ENCODE measurements at places on chromosomes 13 and 19.

DNA sequence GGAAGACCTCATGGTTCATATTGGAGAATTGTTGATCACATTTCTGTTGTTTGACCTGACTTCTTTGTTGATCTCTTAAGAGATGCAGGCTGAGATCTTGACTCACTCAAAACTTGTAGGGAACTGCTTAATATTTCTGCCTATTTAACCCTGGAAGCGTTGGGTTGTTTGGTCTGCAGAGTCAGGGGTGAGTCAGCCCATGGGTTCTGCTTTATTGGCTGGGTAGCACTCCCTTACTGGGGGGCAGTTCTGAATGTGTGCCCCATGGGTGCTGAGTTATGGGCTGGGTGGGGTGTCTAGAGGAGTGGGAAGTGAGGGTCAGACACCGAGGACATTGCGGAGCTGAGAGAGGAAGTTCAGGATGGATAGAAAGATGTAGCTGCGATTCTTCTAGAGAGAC lies 87.9 kb downstream of the LRCH1 start:
- no peak for DNase-seq

DNA sequence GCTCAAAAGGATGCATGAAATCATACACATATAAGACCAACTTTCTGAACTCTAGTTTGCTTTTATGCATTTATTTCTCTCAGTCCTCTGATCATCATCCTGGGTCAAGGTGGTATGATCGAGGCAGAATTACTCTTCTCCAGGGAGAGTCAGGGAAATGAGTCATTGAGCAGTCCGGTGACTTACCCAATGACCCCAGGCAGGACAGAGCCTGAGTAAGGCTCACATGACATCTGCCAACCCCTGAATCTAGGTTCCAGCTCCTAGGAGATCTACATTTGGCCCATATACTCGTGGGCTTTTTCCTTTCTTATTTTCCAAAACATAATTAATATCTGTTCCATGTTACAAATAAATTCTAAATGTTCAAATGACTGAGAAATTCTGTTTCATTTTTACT lies 502.3 kb downstream of the FOXO1 start:
- no peak for DNase-seq

- DNase-seq, result no peak
Measured at GRCh38 chr13:25777509-25777908, 274.3 kb downstream of the SHISA2 start.

GRCh38 chr19:7930765-7931164 lies 4.8 kb upstream of the CTXN1 start:
- DNase-seq, result no peak

GRCh38 chr13:94640721-94641120 lies 39.1 kb downstream of the GPR180 start:
- DNase-seq, result no peak

DNA sequence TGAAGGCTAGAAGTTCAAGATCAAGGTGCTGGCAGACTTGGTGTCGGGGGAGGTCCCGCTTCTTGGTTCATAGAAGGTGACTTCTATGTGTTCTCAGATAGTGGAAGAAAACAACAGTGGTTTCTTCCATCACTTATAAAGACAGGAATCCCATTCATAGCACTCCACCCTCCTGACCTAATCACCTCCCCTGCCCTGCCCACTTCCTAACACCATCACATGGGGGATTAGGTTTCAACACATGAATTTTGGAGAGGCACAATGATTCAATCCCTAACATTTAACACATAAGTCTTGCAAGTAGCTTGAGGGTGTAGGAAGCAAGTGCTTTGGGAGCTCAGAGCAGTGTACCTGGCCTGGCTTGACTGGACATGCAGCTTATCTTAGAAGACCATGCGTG lies 142.8 kb upstream of the TSHZ3 start:
- no peak for DNase-seq

DNA sequence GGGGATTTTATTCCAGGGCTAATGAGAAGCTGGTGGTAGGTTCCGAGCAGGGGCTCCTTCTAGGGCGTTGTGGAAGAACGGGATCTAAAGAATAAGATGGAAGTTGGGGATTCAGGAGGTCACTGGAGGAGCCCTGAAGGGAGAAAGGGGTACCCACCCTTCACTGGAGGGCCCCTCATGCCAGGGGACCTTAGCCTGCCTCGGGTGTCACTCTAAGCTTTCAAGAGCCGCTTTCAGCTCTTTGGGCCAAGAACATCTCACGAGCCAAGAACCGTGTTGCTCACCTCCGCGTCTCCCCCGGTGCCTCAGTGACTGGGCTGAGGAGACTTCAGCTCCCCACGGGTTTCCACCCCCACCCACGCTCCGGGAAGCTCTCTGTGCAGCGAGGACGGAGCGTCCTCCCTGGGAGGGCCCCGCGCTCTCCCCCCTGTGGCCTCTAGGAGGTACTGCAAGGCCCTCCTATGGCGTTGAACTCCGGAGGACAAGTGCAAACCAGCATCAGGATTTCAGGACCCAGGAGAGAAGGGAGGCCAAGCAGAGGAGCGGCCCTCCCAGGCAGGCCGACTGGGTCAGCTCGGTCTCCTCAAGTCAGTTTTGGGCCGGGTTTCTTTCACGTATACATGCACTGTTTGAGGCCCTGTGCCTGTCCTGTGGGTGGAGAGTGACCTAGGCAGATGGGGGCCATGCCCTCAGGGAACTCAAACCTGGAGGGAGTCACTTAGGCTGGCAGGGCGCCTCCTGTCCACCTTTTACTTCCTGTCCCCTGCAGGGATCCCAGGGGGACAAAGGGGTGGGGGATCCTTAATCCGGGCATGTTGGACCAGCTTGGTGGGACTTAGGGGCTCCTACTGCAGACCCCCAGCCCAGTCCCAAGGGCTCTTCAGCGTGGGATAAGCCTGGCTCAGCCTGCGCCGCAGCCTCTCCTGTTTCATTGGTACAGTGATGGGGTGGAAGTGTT lies 5.1 kb upstream of the KRTDAP start:
- DNase-seq, result no peak

DNA sequence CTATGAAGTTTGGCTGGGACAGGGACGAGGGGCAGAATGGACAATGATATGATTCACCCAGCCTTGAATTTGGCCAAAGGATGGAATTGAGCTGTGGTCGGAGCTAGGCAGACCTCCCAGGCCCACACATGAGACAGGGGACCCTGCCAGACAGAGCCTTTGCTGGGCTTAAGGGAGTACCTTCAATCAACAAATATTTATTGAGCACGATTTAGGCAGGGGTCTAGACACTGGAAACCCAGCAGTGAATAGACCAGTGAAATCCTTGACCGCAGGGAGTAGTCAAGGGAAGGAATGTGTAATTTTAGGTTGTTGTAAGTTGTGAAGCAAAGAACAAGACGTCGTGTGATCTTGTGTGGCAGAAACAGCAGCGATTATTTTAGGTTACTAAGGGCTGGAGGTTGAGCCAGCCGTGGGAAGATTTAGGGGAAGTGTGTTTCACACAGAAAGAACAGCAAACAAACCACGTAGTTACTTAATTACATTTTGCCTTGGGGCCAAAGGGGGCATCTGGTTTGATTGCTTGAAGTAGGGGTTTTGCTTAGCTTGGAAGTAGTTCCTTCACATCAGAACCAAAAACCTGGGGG lies 16.9 kb upstream of the AP1M2 start:
- no peak for DNase-seq

DNA sequence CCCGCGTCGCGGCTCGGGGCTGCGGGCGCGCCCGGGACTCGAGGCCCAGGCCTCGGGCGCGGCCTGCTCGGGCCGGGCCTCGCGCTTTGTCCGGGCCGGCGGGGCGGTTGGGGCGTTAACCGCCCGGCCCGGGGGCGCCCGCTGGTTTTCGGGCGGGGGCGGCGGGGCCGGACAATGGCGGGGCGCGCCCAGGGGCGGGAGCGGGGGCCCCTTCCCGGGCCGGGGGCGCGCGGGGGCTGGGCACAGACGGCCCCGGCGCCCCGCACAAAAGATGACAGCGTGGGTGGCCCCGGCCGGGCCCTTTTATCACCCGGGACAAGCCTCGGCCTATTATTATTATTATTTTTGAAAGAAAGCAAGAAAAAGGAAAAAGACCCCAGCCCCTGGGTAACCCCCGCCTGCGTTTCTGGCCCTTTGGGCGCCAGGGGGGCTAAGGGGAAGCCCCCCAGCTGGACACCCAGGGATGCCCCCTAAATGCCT lies 419 bp downstream of the KDM4B start:
- DNase-seq, result no peak

GRCh38 chr13:51032831-51033230 lies 78.2 kb downstream of the C13orf42 start:
- DNase-seq, result no peak

DNA sequence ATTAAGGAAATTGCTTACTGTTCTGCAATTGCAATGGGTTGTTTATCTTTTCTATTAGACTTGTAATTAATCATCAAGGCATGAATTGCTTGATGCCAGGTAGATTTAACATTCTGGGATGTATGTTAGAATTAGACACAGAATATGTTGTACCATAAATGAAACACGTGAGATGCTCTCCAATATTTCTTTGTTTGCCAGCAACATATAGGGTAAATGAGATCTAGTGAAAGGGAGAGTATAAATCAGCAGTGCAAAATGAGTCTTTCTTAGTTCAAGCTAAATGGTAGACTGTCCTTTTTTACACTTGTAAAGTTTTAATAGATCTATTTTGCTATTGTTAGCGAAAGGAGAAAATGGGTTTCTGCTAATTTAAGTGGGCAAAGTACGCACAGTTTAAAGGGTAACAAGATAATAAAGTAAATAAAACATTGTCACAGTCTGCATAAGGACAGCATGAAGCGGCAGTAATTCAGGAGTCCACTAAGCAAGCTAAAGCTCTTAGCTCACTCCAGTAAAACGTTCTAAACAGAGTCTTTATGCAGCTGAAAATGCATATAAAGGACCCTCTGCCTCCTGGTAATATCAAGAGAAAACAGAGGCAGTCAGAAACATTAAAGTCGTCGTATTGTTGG lies 1137.1 kb downstream of the OLFM4 start:
- DNase-seq, result no peak

GRCh38 chr13:27018344-27018861 lies 153.2 kb downstream of the USP12 start:
- no peak for DNase-seq

- no peak for DNase-seq
Measured at GRCh38 chr19:5831159-5831558, 8.3 kb downstream of the FUT6 start.

DNA sequence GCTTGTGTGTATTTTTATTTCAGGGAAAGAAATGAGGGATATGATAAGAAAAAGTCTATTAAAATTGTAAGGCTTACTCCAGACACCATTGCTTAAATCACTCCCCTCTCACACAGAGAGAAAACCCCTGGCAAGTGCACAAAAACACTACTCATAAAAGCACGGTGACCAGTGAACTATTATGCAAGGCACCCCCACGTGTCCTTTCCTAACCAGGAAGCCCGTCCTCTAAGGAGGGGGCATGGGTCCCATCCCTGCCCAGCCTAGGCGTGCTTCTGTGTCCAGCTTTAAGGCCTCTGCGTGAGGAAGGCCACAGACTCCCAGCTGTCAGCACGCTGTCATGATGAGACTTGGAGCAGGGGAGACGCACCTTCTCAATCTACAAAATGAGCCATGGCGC lies 83.5 kb downstream of the SLC7A1 start:
- DNase-seq, result no peak

DNA sequence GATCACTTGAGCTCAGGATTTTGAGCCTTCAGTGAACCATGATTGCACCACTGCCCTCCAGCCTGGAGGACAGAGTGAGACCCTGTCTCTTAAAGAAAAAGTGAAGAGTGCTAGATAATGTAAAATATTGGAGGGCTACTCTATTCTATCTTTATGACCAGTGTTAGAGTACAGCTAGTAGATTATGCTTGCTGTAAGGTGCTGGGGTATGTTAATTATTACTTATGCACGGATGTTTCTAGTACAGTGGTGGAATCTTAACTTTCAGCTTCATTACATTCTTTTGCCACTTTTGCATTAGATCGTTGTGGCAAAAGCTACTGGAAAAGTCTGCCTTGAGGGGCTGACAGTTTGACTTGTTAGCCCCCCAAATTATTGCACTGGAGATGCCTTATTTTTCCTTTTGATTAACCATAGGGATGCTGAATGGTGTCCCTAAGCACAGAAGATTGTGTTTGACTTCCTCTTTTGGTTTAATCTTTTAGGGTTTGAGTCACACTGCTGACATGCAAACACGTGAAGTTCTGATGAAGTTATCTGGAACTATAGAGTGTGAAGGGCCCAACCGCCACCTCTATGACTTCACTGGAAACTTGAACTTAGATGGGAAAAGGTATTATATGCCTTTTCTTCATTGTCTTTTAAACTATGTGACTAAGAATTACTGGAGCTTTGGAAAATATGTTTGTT lies 169.8 kb downstream of the ATP8A2 start:
- no peak for DNase-seq

- DNase-seq, result no peak
Measured at GRCh38 chr13:110565296-110565695, 3.8 kb upstream of the RAB20 start.

DNA sequence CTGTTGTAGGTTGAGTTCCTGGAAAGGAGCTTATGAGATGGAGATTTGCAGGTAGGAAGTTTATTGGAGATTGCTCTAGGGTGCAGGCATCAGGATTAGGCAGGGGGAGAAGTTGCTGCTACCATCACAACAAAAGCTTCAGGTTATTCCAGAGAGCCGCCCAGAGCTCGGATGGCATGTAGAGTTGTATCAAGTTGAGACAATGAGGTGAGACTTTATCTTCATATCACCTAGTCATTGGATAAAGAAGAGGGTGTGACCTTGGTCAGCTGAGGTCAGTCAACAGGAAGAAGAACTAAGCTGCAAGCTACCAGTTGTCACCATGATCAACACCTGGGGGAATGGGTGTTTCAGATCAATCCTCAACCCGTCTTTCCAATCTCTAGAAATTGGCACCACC lies 342.0 kb downstream of the RFC3 start:
- DNase-seq, result no peak

- DNase-seq, result no peak
Measured at GRCh38 chr19:13841086-13841961, 35.6 kb upstream of the NANOS3 start.

GRCh38 chr13:64276232-64276631 lies 2860.6 kb upstream of the PCDH20 start:
- DNase-seq, result no peak

DNA sequence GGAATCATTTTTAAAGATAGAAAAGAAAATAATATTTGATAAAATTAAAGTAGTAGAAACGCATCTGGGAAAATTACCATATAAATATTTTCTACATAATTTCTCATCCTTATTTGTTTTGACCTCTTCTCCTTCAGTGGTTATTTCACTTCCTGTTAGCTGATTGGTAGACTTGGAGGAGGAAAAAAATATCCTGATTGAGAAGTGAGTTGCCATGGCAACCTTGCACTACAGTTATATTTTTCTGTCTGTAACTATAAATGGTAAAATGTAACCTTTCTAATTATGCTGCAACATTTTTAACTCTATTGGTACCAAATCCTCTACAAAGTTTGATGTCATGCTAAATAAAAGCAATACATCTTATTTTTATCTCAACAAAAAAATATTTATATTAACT lies 45.2 kb downstream of the SCEL start:
- DNase-seq, result no peak

DNA sequence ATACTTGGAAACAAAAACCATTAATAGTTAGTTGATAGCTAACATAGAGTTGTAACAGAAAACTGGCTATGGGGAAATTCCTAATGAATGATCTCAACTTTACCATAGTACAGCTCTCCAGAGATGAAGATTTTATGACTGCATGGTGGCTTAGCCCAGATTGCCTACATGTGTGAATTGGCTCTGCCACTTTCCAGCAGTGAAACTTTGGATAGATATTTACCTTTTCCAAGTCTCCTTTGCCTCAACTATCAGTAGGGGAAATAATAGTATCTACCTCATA lies 161.1 kb downstream of the LACC1 start:
- DNase-seq, result no peak

- DNase-seq, result no peak
Measured at GRCh38 chr19:53057904-53058580, 13.5 kb downstream of the ERVV-2 start.
